ENCODE measurements at places on chromosomes 6 and 20.

DNA sequence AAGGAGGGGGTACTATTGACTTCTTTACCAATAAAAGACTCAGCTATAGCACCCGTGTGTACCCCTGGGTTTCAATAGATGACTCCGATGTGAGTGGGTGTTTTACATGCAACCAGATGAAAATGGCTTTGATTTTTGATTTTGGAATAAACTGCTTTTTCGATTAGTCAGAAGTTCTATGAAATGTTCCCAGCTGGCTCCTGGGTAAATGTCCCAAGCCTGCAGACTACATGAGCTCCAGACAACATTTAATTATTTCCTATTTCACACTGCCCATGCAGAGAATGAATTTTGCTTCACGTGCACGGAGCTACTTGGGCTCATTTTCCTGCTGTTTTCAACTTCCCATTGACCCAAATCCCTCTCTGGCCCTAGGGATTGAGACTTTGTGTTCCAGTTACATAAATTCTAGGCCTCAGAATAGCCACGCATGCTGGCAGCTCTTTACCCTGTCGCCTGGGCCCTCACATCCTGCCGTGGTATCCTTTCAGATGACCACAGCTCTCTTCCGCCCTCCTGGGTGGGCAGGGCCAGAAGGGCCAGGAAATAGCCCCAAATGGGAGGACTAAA lies 59.7 kb downstream of the GPR6 start:
- DNase-seq = no peak

DNA sequence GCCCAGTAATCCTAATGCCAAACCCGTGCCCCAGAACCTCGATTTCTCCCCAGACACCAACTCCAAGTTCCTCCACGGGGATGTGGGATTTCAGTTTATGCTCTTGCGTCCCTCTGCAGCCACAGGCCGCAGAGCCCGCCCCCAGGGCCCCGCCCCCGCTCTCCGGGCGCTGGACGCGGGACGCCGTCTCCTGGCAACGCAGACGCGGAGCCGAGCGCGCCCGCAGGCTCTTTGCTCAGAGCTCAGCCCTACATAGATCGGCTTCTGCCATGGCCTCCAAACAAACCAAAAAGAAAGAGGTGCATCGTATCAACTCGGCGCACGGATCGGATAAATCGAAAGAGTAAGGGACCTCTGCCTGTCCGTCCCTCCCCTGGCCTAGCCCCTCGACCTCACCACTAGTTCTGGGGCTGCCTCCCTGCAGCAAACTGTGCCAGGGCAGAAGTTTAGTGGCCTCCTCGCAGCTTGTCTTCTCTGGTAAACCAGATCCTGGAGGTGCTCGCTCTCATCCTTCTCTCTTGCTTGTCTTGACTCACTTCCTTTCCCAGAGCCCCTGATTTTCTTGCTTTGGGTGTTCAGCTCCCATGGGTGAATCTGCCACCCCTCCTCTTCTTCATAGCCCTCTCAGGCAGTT lies at the start of gene ADGB:
ADGB (plus strand) TSS at position 201 of the 634 bp plus-strand sequence; CDS start at position 270, 69 bp downstream.
- DNase-seq = peak; percentile 80

DNA sequence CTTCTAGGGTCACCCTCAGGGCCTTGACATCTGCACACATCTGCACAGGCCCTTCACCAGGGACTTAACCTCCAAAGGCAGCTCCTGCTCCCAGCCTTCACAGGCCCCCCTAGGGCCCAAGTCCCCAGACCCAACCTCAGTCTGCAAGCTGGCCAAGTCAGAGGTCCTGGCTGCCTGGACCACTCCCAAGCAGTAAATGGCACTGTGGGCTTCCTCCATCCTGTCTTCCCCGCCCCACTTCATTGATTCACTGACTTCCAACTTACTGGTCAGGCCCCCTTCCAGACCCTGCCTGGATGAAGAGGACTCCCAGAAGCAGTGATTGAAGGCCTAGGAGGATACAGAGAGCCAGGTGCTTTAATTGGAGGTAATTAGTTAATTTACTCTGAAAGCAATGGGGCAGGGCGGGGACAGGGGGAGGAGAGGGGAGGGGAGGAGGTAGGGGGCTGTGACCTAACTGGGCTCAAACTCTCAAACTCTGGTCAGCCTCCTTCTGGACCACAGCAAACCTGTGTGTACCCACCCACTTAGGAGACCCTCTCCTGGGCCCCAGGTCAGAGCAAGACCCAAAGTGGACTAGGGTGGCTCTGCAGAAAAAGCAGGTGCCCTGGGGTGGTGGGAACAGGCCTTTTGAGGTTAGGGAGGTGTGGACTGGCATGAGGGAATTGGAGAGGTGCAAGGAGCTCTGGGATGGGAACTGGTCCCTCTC lies 51.5 kb downstream of the MRPL14 start:
- DNase-seq = no peak

DNA sequence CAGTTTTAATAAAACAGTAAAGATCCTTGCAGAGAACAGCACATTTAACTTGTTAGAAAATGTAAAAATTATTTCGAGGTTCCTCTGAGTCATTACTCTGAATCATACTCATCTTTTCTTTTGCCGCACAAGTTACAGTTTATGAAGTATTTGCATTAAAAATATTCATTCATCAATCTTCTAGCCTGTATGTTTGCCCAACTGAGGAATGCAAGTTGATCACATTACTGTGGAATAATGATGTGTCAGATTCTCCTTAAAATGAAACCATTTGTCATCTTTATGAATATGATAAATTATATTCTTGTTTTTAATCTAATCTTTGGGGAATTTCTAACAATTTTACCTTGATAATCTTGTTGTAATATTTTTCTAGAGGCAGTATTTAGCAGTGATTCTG lies 340.4 kb upstream of the OPRM1 start:
- DNase-seq = no peak
